ENCODE measurements at places on chromosomes 2 and 18. TPM values are rescaled to one million over a fixed set of nuclear protein-coding genes. Genes with fewer than 3 reads are reported as not detected.

Gene ACTG2
- total RNA-seq = 0.89 TPM

Gene POTEJ
- total RNA-seq = not detected

DNA sequence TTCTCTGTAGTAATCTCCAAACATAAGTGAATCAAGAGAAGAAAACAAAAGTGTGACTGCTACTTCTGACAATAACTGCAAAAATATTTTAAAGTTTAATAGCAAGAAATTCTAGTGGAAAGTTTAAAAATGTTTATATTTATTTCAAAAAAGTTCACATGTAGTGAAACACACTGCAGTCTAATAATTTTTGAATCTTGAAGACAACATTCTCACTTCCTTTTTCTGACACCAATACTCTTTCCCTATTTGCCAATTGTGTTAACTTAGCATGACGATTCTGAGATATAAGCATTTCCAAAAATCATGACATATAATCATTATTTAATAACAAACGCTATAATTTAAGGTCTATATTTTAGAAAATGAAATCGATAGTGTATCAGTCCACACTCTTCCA is 429.1 kb upstream of the PKDCC start:
- no peak overlapping the region for H3K27ac ChIP-seq
- H3K36me3 ChIP-seq = no peaks in the 10 kb centered on the region
- H3K4me1 ChIP-seq = no peaks in the 10 kb centered on the region
- DNase-seq = no peak

DNA sequence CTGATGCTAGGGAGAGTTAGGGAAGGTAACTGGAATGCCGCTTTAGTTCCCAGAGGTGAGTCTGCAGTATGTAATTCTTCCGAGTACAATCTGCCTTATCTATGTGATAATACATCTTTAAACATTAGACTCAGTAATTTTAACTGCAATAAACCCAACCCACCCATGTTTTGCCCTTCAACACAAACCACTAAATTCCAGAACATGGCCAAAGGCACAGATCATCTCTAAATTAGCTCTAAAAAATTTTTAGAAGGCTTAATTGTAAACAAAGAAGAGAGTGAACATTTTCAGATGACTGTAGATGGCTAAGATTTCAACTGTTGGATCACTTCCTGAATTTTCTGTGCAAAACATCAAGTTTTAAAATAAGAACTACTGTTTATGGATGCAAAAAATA is 488.7 kb upstream of the ID2 start:
- no peaks in the 10 kb centered on the region for H3K36me3 ChIP-seq
- no peak overlapping the region for H3K4me3 ChIP-seq
- H3K4me1 ChIP-seq = no peaks in the 10 kb centered on the region
- no peak overlapping the region for H3K27ac ChIP-seq
- no peaks in the 10 kb centered on the region for H3K27me3 ChIP-seq
- no peak for DNase-seq

DNA sequence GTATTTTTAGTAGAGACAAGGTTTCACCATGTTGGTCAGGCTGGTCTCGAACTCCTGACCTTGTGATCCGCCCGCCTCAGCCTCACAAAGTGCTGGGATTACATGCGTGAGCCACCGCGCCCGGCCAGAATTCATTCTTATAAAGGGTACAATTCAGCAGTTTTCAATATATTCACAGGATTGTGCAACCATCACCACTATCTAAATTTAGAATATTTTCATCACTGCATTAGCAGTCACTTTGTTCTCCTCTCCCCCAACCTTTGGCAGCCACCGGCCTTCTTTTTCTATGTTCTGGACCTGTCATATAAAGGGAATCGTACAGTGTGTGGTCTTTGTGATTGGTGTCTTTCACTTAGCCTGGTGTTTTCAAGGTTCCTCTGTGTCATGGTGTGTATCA is 40.7 kb downstream of the TCF7L1 start:
- no peak overlapping the region for H3K27ac ChIP-seq
- no peaks in the 10 kb centered on the region for H3K36me3 ChIP-seq
- no peak overlapping the region for H3K4me3 ChIP-seq
- no peaks in the 10 kb centered on the region for H3K4me1 ChIP-seq

- DNase-seq = no peak
- no peak overlapping the region for H3K27ac ChIP-seq
- H3K36me3 ChIP-seq = 0 out of 2 replicates have a peak, but pooled peaks cover 6% of the 10 kb centered on the region
- H3K4me1 ChIP-seq = no peaks in the 10 kb centered on the region
- H3K4me3 ChIP-seq = no peak overlapping the region
These were observed 46.6 kb downstream of the USP40 start for GRCh38 chr2:233519787-233520611.

DNA sequence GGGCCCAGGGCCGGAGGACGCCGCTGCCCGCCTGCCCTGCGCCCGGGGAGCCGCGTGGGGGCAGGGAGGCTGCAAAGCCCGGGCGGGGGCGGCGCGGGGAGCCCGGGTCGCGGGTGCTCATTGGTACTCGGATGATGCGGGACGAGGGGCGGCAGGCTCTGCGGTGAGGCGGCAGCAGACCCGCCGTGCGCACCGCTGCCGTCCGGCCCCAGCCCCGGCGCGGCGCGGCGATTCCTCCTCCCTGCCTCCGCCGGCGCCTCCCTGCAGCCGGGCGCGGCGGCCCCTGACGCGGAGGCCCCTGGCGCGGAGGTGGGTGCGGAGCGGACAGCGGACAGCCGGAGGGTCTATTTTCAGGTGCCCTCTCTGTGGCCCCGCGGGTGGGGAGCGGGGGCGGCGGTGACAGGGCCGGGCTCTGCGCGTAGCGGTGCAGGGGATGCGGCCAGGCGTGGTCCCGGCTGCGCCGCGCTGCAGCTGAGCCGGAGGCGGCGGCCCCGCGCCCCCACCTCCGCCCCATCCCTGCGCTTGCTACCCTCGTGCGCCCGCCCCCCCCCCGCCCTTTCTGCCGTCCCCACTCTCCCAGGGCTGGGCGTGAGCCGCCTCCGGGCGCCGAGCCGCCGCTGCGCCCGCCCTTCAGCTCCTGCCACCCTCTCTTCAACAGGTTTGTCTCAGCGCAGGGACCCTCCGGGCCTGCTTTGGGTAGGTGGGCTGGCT is 640 bp downstream of the SPTBN1 start:
- peak overlapping the region; percentile 64 for H3K27ac ChIP-seq
- no peaks in the 10 kb centered on the region for H3K36me3 ChIP-seq
- no peak for DNase-seq
- H3K4me3 ChIP-seq = peak overlapping the region; percentile 78
- peaks cover 5% of the 10 kb centered on the region for H3K4me1 ChIP-seq
- no peaks in the 10 kb centered on the region for H3K27me3 ChIP-seq

DNA sequence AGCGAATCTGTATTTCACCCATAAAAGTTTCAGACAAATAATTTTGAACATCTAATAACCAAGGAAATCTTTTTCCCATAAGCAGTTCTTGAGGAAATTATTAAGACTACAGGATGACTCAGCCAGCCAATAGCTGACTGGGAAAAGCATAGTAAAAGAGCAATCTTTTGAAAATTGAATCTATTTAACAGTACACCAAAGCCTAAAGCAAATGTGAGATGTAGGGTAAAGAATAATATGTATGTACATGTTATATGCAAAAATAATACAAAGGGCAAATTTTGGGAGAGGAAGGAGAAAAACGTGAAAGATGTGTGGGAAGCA is 12.6 kb upstream of the KDSR start:
- DNase-seq = no peak
- no peak overlapping the region for H3K4me3 ChIP-seq
- no peaks in the 10 kb centered on the region for H3K4me1 ChIP-seq
- no peaks in the 10 kb centered on the region for H3K27me3 ChIP-seq

GRCh38 chr18:62988471-62988870 is 273.1 kb downstream of the PHLPP1 start:
- no peak overlapping the region for H3K27ac ChIP-seq
- H3K4me1 ChIP-seq = no peaks in the 10 kb centered on the region
- DNase-seq = no peak
- H3K27me3 ChIP-seq = no peaks in the 10 kb centered on the region

- H3K27me3 ChIP-seq = no peaks in the 10 kb centered on the region
- H3K36me3 ChIP-seq = no peaks in the 10 kb centered on the region
- no peak overlapping the region for H3K4me3 ChIP-seq
- no peak overlapping the region for H3K27ac ChIP-seq
These were observed 7.7 kb downstream of the CD28 start for GRCh38 chr2:203714112-203714511.

- H3K4me1 ChIP-seq = no peaks in the 10 kb centered on the region
- no peak overlapping the region for H3K4me3 ChIP-seq
- no peaks in the 10 kb centered on the region for H3K27me3 ChIP-seq
These were observed 25.7 kb upstream of the PTPN4 start for GRCh38 chr2:119734047-119734446.

GRCh38 chr2:68420254-68420910 is 46.7 kb downstream of the FBXO48 start:
- H3K4me1 ChIP-seq = no peaks in the 10 kb centered on the region
- DNase-seq = no peak
- H3K36me3 ChIP-seq = no peaks in the 10 kb centered on the region
- H3K27ac ChIP-seq = no peak overlapping the region
- H3K4me3 ChIP-seq = no peak overlapping the region

DNA sequence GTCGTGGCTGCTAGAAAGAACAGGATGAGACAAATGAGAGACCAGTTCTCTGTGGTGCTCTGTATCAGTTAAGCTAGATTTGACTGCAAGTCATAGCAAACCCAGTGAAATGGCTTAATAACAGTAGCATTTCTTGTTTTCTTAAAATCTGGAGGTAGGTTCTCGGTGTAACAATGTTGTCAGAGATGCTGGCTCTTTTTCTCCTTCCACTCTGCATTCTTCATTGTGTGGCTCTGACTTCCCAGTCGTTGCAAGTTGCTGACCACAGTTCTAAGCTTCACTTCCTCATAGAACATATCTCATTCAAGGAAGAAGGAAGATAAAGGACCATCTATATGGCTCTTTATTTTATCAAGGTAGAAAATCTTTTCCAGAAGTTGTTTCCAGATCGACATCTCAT is 7.9 kb upstream of the CKAP2L start:
- no peak overlapping the region for H3K4me3 ChIP-seq
- H3K36me3 ChIP-seq = no peaks in the 10 kb centered on the region
- no peak overlapping the region for H3K27ac ChIP-seq
- no peak for DNase-seq

DNA sequence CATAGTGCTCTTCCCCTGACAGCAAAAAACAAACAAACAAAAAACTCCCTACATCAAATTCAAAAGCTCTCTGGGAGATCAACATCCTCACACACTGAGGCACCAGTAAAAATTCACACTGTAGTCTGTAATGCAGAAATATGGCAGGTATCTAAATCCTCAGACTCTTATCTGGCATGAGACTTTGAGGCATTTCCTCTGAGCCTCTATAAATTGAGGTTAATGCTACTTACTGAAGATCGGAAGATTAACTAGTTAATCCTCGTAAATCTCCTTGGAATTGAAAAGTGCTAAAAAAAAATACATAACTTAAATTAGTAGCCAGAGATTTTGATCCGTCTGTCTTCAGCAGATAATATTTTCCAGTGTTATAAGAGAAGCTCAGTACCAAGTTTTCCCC is 65.0 kb downstream of the AP1S3 start:
- H3K27me3 ChIP-seq = no peaks in the 10 kb centered on the region
- peaks cover 45% of the 10 kb centered on the region for H3K36me3 ChIP-seq
- H3K4me3 ChIP-seq = no peak overlapping the region
- no peak overlapping the region for H3K27ac ChIP-seq

- H3K36me3 ChIP-seq = no peaks in the 10 kb centered on the region
- no peaks in the 10 kb centered on the region for H3K4me1 ChIP-seq
- peak; percentile 38 for DNase-seq
- H3K27me3 ChIP-seq = peaks cover 84% of the 10 kb centered on the region
These were observed 12.0 kb upstream of the BCL11A start for GRCh38 chr2:60565472-60565871.

GRCh38 chr2:7010391-7011054 is 93.3 kb downstream of the RNF144A start:
- no peak for DNase-seq
- no peaks in the 10 kb centered on the region for H3K36me3 ChIP-seq
- H3K27me3 ChIP-seq = no peaks in the 10 kb centered on the region
- no peak overlapping the region for H3K4me3 ChIP-seq
- H3K27ac ChIP-seq = no peak overlapping the region
- no peaks in the 10 kb centered on the region for H3K4me1 ChIP-seq

DNA sequence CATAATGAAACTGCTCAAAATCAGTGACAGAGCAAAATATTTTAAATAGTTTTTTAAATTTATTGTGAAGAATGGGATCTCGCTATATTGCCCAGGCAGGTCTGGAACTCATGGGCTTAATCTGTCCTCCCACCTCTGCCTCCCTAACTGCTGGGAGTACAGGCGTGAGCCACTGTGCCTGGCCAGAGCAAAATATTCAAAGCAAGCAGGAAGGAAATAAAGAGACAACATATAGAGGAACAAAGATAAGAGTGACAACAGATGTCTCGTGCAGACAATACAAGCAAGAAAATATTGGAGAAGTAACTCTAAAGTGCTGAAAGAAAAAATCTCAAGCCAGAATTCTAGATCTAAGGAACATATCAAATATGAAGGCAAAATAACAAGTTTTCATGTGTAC is 5.0 kb upstream of the SCLY start:
- no peak overlapping the region for H3K27ac ChIP-seq
- H3K4me3 ChIP-seq = no peak overlapping the region
- no peak for DNase-seq
- no peaks in the 10 kb centered on the region for H3K36me3 ChIP-seq

DNA sequence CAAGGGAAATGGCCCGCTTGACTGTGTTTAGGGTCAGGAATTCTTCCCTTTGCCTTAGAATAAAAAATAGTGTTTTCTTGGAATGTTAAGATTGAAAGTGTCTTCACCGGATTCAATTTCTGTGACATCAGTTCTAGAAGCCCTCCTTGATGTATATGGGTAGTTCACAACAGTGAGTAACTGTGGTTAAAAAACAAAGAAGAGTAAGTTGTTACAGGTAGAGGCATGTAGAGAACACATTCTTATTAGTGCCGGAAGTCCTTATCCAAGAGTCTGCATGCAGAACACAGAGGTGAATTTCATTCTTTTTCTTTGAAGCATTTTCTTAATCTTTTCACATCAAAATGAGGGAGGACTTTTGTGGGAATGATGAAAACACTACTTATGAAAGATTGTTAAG is 105.5 kb downstream of the FMNL2 start:
- no peaks in the 10 kb centered on the region for H3K27me3 ChIP-seq
- H3K4me1 ChIP-seq = no peaks in the 10 kb centered on the region
- H3K36me3 ChIP-seq = no peaks in the 10 kb centered on the region
- H3K27ac ChIP-seq = no peak overlapping the region
- no peak for DNase-seq
